Posterior cingulate gyrus (tissue), 11 donors: ENCODE measurements at places on chromosomes 6 and 20.

DNA sequence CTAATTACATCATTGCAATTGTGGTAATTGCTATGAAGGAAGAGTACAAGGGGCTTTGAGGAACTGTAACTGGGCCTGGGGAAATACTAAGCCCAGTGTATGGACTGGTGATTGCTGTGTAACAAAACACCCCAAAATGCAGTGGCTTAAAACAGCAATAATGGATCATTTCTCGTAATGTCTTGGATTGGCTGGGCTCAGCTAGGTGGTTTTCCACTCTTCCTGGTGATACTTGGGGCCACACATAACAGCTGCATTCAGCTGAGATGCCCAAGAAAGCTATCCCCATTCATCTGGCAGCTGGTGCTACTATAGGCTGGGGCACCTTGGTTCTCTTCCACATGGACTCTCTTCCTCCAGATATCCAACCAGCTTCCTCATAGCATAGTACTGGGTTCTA lies 150.3 kb downstream of the EYA2 start:
- no peak for DNase-seq

GRCh38 chr6:30917487-30917886 lies 3.4 kb downstream of the VARS2 start:
- peak; percentile 60 for DNase-seq

GRCh38 chr6:79450984-79451383 lies 86.2 kb downstream of the LCA5 start:
- no peak for DNase-seq

DNA sequence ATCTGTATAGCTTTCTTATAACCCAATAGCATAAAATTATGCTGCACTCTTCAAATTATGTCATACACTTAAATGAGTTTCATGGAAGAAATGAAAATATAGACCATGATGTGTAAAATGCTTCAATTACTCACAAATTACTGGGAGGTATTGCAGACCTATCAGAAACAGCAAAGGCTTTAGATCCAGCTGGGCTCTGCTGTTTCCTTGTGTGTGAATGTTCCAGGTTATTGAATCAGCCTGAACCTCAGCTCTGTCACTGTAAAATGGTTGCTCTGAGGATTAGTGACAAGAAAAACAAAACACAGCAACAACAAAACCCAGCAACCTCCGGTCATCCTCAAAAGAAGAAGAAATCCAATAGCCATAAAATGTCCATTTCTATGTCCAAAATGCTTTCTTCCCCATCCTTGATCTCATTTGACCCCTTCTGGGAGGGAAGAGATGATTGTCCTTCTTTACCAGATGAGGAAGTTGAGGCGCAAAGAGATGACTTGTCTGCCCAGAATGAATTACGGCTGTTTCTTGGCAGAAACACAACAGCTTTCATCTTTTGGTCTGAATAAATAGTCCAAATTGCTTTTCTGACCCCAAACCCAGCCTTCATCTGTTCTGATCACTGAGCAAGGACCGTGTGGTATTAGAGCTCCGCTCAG lies 42.2 kb upstream of the TGM6 start:
- DNase-seq = no peak

DNA sequence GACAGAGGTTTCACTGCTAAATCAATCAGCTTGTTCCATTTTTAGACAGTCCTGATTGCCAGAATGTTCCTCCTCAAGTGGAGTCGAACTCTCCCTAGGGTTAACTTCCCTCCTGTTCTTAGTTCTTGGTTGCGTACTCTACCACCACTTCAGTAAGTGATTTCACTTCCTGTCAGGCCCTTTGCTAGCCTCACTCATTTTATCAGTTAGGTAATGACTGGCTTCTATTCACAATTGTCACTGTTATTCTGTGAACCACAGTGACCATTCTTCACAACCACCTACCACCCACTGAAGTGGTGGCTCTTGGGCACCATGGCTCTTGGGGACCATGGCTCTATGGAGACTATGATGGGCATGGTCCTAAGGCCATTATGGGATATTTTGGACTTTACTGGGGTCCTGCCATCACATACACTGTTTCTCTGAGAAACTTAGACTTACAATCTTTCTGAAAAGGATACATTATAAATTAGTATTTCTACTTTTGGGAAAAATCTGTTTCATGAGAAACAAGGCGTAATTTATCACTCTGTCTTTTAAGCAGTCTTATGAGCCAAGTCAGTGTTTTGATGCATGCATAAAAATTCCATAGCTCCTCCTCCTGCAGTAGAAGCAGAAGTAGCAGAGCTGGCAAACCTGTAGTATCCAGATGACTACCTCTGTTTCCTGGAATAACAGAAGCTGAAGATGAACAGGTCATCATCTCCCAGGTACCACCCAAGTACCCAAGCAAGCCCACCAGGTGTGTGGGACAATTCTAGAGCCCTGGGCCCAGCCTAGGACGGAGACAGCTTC lies 66.3 kb downstream of the ATXN1 start:
- DNase-seq = no peak

DNA sequence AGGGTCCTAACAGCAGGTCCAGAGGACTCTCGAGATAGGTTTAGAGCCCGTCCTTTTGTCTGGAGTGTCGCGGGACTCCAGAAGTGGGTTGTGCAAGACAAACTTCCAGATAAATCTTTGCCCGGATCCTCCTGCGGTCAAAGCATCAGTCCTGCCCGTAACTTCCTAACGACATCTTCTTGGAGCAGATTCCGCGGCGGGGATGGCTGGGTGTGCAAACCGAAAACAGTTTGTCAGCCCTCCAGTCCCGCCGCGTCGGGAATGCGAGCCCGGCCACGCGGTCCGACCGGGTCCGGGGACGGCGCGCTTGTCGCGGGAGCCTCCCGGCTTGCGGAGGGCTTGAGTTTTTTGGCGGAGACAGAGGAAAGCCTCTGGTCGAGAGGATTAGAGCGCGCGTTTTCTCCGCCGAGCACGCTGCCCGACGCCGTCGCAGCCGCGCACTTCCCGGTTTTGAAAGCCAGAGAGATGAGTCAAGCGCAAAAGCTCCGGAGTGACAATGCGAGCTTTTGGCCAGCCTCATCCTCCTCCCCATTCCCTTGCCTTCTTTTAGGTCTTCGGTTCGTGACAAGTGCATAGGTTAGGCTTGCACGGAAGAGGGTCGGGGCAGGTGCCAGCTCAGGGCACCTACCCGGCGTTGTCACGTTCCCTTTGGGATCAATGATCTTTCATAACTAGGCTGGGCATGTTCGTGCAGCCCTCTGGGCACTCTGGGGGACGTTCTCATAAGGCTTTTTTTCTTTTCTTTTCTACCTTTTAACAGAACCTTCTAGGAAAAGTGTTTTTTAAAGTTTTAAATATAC lies 91.3 kb upstream of the PRDM1 start:
- peak; percentile 12 for DNase-seq

GRCh38 chr6:72381076-72381475 lies 240.8 kb upstream of the KCNQ5 start:
- DNase-seq = no peak

DNA sequence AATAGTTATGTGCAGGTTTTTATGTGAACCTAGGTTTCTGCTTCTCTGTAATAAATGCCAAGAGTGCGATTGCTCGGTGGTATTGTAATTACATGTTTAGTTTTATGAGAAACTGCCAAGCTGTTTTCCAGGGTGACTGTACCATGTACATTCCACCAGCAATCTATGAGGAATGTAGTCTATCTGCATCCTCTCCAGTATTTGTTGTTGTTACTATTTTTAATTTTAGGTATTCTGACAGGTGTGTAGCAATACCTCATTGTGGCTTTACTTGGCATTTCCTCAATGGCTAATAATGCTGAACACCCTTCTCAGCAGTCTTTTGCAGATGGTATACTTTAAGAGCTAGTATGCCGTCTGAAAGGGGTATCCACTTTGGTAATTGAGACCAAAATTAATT lies 142.1 kb downstream of the BMP2 start:
- no peak for DNase-seq

DNA sequence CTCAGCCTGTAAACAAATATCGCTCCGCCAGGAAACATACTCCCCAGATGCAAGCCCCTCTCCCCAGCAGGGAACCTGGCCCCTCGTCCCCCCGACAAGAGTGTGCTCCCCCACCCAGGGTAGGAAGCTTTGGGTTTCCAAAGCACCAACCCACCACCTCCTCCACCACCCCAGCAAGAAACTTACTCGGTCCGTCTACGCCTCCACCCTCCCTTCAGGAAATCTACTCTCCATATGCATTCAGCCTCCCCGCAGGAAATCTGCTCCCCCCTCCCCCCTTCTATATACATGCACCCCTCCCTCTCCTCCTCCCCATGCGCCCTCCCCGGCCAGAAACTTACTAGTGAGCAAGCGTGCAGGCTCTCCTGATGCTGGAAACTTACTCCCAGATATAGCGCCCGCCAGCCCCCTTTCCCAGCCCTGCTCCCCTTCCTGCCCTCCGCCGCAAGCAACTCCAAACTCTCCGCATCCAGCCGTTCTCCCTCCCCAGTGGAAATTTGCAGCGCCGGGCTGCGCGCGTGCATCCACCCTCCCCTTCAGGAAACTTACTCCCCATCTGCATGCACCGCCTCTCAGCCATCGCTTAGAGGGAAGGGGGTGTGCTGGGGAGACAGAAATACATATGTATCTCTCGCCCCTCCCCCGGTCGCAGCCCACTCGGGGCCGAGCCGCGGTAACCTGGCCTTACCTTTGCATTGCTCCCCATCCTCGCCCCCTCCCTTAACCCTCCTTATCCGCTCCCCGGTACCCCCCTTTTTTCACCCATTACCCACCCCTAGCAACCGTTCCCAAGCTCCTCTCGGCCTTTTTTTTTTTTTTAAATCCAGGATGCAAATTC lies at the start of gene TRERF1:
Gene TRERF1 (minus strand): TSS at position 594 of the 838 bp plus-strand sequence. CDS start 182,336 bp downstream, outside the sequence.
- peak; percentile 60 for DNase-seq

DNA sequence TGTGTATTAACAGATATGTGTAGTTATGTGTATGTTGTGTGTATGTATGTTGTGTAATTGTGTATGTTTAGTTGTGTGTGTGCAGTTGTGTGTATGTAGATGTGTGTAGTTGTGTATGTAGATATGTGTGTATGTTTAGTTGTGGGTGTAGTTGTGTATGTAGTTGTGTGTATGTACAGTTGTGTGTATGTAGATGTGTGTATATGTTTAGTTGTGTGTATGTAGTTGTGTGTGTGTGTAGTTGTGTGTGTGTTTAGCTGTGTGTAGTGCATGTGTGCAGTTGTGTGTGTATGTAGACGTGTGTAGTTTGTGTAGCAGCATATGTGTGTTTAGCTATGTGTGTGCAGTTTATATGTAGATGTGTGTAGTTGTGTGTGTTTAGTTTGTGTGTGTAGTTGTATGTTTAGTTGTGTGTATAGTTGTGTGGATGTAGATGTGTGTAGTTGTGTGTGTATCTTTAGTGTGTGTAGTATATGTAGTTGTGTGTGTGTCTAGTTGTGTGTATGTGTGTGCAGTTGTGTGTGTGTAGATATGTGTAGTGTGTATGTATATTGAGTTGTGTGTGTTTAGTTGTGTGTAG lies 16.3 kb downstream of the SIRT5 start:
- no peak for DNase-seq
